ENCODE measurements at places on chromosomes 16 and 17.

GRCh38 chr17:82338858-82339633 is 5.5 kb upstream of the SECTM1 start:
- no peak overlapping the region for H3K4me3 ChIP-seq
- peaks cover 2% of the 10 kb centered on the region for H3K4me1 ChIP-seq
- no peak overlapping the region for H3K27ac ChIP-seq

- DNase-seq, result no peak
- H3K36me3 ChIP-seq, result no peaks in the 10 kb centered on the region
- no peaks in the 10 kb centered on the region for H3K27me3 ChIP-seq
- peaks cover 9% of the 10 kb centered on the region for H3K4me1 ChIP-seq
- no peak overlapping the region for H3K27ac ChIP-seq
- H3K4me3 ChIP-seq, result no peak overlapping the region
Observed at GRCh38 chr17:74115586-74115985, 87.9 kb upstream of the RPL38 start.

DNA sequence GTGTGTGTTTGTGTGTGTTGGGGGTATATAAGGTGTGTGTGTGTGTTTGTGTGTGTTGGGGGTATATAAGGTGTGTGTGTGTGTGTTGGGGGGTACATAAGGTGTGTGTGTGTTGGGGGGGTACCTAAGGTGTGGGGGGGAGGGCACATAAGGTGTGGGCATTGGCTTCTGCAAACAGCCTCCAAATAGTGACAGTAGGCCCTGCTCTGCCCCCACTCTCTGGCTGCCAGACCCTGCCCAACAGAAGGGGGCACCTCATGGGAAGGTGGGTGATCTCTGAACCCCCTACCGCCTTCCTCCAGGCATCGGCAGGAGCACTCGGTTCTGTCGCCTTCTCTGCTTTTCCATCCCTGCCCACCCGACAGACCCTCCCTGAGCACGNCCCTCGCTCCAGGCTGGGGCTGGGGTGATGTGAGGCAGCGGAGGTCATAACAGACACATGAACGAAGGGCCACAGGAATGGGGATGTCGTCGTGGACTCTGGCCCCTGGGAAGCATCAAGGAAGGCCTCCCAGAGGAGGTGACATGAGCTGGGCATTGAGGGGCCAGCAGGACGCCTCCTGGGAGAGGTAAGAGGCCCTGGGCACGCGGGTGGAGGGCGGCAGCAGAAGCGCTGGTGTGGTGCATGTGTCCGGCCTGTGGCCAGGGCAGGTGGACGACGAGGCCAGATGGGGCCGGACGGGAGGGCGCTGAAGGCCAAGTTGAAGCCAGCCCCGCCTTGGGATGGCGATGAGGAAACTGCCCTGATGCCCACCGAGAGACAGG is 136.6 kb upstream of the RPH3AL start:
- H3K27me3 ChIP-seq, result peaks cover 14% of the 10 kb centered on the region
- peaks cover 4% of the 10 kb centered on the region for H3K36me3 ChIP-seq
- H3K4me3 ChIP-seq, result peak overlapping the region; percentile 93
- peak overlapping the region; percentile 72 for H3K27ac ChIP-seq

GRCh38 chr17:60301649-60302048 is 90.3 kb downstream of the USP32 start:
- no peak for DNase-seq
- no peaks in the 10 kb centered on the region for H3K36me3 ChIP-seq
- no peak overlapping the region for H3K4me3 ChIP-seq
- H3K4me1 ChIP-seq, result peaks cover 4% of the 10 kb centered on the region
- H3K27me3 ChIP-seq, result no peaks in the 10 kb centered on the region
- H3K27ac ChIP-seq, result no peak overlapping the region

DNA sequence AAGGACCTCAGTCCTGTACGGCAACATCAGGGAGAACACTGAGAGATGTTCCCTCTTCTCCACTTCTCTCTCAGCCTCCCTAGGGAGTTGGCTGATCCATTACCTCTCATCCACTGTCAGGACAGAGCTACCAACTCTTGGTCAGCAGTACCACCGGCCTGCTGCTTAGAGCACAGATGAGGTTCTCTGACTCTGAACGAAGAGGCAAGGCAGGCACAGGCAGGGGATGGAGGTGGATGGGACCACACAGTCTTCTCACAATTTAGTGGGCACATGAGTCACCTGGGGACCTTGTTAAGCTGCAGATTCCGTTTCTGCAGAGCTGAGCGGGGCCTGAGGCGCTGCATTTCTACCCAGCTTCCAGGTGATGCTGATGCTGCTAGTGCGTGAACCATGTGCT is 128.6 kb upstream of the CCL2 start:
- no peak overlapping the region for H3K4me3 ChIP-seq
- no peaks in the 10 kb centered on the region for H3K36me3 ChIP-seq
- H3K4me1 ChIP-seq, result no peaks in the 10 kb centered on the region
- no peaks in the 10 kb centered on the region for H3K27me3 ChIP-seq

- H3K27ac ChIP-seq, result peak overlapping the region; percentile 15
- DNase-seq, result peak; percentile 60
- H3K4me3 ChIP-seq, result no peak overlapping the region
Observed at GRCh38 chr17:50363217-50364060, 9.5 kb downstream of the MRPL27 start.

- peaks cover 19% of the 10 kb centered on the region for H3K27me3 ChIP-seq
- peak overlapping the region; percentile 71 for H3K4me3 ChIP-seq
- DNase-seq, result peak; percentile 64
- H3K27ac ChIP-seq, result no peak overlapping the region
- H3K4me1 ChIP-seq, result peaks cover 29% of the 10 kb centered on the region
Observed at GRCh38 chr17:3965118-3965800, 1.0 kb upstream of the ATP2A3 start.

- no peak overlapping the region for H3K4me3 ChIP-seq
- no peak for DNase-seq
- no peak overlapping the region for H3K27ac ChIP-seq
- H3K36me3 ChIP-seq, result no peaks in the 10 kb centered on the region
- H3K27me3 ChIP-seq, result no peaks in the 10 kb centered on the region
Observed at GRCh38 chr17:20063665-20064648, 54.8 kb downstream of the SPECC1 start.

DNA sequence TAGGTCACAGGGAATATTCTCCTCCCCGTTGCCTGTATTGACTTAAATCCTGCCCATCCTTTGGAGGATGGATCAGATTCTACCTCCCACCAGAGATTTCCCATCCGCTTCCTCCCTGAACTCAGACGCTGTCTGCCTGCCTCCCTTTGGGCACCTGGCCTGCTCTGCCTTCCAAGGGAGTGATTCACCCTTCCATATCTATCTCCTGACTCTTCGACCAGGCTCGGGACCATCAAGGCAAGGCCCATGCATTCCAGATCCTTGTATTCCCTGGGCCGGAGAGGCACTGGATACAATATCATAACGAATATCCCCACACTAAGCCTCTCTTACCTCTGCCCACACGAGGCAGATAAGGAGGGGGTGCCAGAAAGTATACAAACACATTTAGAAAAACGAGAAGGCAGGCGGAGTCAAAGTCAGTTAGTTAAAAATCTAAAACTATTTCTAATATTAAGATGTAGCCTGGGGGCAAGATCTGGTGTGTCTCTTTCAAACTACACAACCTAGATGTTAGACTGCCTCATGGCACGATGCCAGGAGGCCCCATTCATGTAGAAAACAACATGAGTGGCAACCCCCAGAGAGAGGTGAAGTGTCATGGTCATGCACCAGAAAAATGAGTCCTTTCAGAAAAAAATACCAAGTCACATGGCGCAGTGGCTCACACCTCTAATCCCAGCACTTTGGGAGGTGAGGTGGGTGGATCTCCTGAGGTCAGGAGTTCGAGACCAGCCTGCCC is 9.2 kb downstream of the PMP22 start:
- DNase-seq, result no peak
- H3K36me3 ChIP-seq, result peaks cover 45% of the 10 kb centered on the region
- no peak overlapping the region for H3K27ac ChIP-seq

- H3K36me3 ChIP-seq, result no peaks in the 10 kb centered on the region
- H3K4me1 ChIP-seq, result peaks cover 14% of the 10 kb centered on the region
- peaks cover 8% of the 10 kb centered on the region for H3K27me3 ChIP-seq
- H3K27ac ChIP-seq, result peak overlapping the region; percentile 52
- DNase-seq, result peak; percentile 15
Observed at GRCh38 chr16:88569614-88569984, 604 bp upstream of the ZC3H18 start.

DNA sequence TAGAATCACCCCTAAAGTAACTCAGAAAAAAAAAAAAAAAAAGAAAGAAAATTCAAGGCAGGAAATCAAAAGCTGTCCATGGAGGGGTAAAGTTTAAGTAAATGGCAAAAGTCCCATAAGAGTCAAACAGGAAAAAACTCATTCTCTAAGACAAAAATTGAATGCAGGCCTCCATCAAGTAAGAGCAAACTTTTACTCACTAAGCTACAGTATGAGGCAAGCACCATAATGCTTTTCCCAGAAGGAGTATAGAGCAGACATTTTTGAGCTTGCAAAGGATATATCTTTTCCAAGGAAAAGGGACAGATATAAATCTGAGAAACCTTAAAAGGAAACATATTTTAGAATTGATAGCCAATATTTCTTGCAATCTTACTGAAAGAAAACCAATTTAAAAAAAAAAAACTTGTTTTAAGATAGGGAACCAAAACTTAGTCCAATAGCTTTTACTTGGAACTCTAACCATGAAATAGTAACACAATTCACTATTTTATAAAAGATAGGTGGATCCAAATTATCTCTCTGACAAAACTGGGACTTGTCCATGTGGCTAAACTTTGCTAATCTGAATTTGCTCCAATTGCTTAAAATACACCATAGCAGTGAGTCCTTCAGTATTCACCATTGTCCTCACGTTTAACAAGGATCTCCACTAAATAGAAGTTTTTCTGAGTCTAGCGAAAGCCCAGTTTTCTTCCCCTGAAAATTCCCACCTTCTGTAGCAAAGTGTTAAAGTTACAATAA is 99.8 kb downstream of the CDH11 start:
- no peak overlapping the region for H3K27ac ChIP-seq
- H3K36me3 ChIP-seq, result peaks cover 11% of the 10 kb centered on the region
- H3K4me1 ChIP-seq, result peaks cover 16% of the 10 kb centered on the region
- no peaks in the 10 kb centered on the region for H3K27me3 ChIP-seq
- no peak overlapping the region for H3K4me3 ChIP-seq

DNA sequence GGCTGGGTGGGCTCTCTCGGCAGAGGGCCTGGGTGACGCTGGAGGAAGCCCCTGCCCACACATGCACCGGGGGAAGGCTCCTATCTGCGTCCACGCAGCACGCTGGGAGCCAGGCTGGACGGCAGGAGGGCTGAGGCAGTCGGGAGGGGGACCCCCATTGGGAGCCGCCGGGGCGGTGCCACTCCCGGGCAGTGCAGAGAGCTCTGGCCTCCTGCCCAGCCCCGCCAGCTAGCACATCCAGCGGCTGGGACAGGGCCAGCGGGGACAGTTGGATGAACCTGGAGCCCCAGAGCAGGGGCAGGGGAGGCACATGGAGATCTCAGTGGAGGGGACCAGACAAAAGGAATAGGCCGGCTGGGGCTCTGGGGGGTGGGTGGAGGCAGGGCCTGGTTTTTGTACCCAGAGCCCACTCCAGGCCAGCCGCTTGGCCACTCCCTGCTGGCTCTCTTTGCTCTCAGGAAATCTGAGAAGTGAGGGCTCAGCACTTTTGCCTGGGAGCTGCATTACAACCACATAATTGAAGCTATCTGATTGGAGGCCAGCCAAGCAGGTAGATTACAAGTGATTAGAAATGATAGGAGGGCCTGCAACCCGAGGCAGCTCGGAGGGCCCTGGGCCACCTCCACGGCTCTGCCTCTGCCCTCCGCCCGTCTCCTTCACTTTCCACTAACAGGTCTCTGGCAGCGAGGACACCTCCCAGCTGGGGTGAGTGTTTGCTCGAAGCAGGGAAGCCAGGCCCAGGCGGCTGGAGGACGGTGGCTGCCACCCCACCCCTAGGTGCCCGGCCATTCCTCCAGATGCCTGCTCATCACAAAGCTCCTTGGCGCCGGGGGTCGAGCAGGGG is 40.1 kb downstream of the ENGASE start:
- no peak overlapping the region for H3K4me3 ChIP-seq
- H3K27ac ChIP-seq, result no peak overlapping the region
- H3K27me3 ChIP-seq, result peaks cover 3% of the 10 kb centered on the region
- no peak for DNase-seq

DNA sequence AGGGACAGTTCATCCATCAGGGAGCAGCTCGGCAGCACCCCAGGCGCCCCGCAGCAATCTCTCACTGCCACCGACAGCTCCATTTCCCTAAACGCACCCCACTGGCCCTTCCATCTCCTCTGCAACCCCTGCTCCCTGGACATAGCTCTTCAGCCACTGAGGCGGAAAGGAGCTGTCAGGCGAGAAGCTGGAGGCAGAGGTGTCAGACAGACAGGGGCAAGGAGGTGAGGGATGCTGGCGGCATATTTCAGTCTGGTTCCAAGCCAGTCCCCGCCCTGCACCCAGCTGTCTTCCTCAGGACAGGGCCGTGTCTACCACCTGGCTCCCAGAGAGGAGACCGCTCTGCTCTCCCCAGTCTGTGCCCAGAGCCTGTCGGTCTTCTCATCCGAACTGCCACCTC is 9.7 kb downstream of the ACLY start:
- H3K4me3 ChIP-seq, result peak overlapping the region; percentile 15
- H3K36me3 ChIP-seq, result peaks cover 75% of the 10 kb centered on the region
- H3K4me1 ChIP-seq, result peaks cover 10% of the 10 kb centered on the region

DNA sequence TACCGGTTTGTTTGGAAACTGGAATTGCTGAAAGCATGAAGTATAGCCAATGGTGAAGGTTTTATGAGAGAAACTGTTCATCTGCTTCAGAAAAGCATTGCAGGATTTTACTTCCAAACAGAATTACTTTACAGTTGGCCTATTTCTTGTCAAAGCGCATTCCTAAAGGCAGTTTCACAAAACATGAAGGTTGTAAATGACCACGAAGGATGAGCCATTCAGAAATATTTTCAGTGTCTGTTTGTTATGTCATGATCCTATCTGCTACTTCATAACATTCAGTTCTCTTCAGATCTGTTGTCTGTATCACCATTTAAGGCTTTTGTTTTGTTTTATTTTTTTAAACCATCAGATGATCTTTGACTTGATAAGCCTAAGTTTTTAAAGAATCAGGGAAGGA is 45.7 kb downstream of the AATF start:
- no peak overlapping the region for H3K27ac ChIP-seq
- DNase-seq, result no peak
- peaks cover under 1% of the 10 kb centered on the region for H3K27me3 ChIP-seq

GRCh38 chr17:50270435-50271362 is 3.6 kb upstream of the TMEM92 start:
- H3K27me3 ChIP-seq, result peaks cover 11% of the 10 kb centered on the region
- no peak overlapping the region for H3K27ac ChIP-seq
- peaks cover 20% of the 10 kb centered on the region for H3K4me1 ChIP-seq
- no peak for DNase-seq
- peaks cover 3% of the 10 kb centered on the region for H3K36me3 ChIP-seq

DNA sequence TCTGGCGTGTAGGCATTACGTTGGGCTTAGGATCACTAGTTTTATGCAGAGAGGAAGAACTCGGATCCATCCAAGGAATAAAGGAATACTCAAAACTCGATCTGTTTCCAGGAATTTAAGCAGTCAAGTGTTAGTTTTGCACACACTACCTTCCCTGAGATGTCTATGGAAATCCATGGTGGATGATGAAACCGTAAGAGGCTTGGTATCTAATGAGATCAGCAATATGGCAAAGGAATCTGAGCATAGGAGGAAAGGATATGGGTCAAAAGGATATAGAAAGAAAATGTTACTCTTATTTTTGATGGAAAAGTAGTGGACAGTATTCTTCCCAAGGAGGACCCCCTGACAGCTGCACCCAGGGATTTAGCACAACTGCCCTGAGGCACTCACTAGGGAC is 59.6 kb downstream of the SMG6 start:
- no peak overlapping the region for H3K4me3 ChIP-seq
- H3K27me3 ChIP-seq, result peaks cover 1% of the 10 kb centered on the region
- DNase-seq, result no peak
